ENCODE measurements at places on chromosomes 7 and 10.

DNA sequence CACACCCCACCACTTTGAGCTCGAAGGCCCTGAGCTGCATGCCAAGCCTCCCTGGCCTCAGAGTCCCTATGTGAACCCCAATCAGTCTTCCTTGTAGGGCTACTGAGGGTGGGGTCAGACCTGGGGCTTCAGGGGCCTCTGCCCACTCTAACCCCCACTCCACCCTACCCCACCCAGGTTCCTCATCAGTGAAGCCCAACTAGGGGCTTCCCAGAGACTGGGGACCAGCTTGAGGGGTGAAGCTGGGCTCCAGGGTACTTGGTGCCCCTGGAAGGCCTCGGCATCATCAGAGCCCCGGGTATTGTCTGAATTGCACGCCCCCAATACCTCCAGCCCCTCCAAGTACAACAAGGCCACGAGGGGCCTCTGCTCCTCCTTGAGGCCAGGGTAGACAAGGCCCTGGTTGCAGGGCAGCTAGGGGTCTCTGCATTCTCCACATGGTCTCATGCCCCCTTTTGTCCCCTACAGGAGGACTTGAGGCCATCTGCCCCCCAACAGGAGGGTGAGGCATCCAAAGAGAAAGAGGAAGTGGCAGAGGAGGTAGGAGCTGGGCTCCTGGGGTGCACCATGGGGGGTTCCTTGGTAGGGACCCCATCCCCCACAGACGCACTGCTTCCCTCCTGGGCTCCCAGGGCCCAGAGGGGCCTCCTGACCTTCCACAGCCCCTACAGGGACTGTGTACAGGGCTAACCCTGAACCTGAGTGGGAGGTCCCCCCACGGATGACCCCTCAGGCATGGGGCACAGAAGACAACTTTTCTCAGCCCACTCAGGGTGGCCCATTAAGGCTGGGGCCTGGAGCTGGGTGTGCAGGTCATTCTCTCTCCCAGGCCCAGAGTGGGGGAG lies 4.0 kb downstream of the SNCG start:
- no peak for DNase-seq

DNA sequence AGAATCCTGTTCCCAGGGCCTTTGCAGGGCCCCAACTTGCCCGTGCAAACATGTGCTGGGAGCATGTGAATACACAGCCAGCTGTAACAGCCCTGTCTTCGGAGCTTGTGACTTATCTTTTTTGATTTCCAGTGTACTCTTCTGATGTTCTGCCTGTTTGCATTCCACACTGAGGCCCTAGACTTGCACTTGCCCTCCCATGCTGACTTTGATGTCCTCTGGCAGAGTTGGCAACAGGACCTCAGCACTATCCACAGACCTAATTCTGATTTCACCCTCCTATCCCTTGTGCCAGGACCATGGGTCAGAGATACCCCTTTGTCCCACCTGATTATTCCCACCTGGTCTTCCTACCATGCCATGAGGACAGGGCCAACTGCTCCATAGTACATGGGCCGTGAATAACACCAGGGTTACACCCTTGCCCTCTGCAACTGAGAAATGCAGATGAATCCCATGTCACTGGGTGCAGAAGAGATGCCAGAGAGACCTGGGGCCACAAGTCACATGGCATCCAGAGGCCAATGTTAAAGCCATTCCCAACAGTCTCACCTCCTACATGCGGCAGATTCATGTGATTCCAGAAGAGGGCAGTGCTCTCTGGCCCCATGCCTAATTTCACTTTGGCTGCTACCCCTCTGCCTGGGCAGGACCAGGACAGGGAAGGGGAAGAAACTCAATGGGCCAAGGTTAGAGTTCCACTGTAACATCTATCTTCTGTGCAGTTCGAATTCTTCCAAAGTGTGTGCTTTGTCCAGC lies 43.0 kb downstream of the SCRN1 start:
- no peak for DNase-seq

- DNase-seq = no peak
These were observed 29.4 kb downstream of the WDFY4 start for GRCh38 chr10:48714088-48714487.

- no peak for DNase-seq
These were observed 237.6 kb upstream of the TCERG1L start for GRCh38 chr10:131549116-131549515.

DNA sequence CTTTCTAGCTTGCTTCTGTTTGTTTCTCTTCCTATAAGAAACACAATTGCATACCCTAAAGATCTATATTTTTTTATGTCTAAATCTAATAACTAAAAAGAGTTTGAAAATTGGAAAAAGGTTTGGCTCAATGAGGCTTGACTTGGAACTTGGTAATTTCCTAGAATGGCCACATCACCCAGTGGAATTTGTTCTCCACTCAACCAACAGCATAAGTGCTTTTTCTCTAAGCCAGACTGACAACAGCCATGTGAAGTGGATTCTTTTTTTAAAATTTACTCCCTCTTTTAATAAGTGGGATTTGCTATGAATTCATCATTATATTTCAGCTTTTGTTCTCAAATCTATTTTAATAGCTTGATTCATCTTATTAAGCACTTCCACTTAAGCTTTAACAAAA lies 33.8 kb downstream of the GBF1 start:
- no peak for DNase-seq

- DNase-seq = peak; percentile 27
These were observed 335.4 kb upstream of the MGMT start for GRCh38 chr10:129131457-129132132.

- DNase-seq = no peak
These were observed 192.4 kb downstream of the MAD1L1 start for GRCh38 chr7:2040201-2040892.

- peak; percentile 95 for DNase-seq
These were observed 78.3 kb upstream of the NRP1 start for GRCh38 chr10:33412653-33413361.

DNA sequence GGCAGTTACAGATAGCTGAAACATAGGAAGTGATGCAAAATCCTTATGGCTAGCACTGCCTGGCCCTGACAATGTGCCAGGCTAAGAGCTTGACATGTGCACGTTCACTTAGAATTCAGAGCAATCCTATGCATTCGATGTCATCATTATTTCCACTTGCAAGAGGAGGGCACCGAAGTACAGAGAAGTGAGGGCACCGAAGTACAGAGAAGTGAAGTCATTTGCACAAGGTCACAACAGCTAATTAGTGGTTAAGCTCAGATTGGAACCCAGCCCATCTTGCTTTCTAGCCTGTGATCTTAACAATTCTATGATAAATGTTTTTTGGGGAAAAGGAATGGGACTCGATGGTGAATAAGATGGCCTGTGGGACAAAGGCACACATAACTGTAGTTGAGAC lies 73.4 kb downstream of the ARHGAP22 start:
- no peak for DNase-seq

DNA sequence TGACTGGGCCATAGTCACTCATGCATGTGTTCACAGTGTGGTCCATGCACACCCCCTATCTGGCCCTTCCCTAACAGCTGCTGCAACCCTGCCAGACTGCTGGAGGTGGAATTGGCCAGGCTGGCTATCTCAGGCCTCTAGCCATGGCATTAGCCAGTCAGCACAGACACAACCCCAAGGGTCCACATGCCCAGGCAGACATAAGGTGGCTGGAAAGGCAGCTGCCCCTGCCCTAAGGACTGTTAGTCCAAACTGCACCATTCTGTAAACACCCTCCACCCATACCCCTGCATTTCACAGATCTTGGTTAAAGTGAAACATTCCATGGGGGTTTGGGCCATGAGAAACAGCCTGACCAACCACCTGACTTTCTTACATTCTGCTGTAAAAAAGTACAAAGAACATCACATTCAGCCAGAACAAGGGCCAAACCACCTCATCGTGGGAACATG lies 137.4 kb upstream of the KCNMA1 start:
- peak; percentile 39 for DNase-seq

DNA sequence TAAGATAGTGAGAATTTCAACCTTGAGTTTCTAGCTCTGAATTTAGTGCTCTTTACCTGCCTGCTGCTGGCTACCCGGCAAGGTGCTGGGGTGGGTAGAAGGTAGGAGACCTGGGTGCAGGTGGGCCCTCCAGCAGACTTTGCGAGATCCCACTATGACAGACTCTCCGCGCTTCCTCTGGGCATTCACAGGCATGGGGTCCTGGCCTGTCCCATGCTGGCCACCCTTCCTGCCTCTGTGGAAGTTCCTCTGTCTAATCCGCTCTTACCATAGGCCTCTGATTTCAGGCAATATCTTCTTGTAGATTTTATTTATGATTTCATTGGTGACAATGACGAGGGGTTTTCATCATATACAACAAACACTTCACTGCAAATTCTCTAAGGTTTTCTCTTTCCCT lies 1.2 kb upstream of the WDFY4 start:
- DNase-seq = no peak

GRCh38 chr7:45073031-45073785 lies 15.6 kb downstream of the NACAD start:
- DNase-seq = no peak

GRCh38 chr10:96688789-96689188 lies 31.5 kb downstream of the PIK3AP1 start:
- no peak for DNase-seq

DNA sequence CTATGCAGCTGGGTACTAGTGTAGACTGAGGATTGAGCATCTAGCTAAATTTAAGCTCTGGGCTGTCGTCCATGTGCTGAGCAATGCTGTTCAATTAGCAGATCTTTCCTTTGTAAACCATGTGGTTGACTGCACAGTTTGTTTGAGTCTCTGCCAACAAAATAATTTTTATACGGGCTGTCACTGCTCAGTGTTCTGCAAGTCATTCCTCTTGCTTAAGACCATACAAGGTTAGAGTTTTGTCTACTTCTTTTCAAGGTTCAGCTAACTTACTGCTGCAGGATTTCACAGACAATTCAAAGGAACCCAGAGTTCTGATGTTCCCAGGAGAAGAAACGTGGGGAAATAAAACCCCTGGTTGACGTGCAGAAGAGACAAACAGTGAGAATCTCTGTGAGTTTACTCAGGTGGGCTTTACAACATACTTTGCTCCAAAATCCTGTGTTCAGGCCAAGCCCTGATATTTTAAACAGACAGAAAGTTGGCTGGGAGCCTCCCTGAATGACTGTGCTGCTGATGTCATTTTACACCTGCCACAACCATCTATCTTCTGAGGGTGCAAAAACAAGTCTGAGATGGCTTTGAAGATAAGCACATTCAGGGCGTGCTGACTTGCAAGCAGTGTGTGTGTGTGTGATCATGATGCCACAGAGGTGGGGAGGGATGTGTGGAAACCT lies 177.1 kb upstream of the SVIL start:
- DNase-seq = peak; percentile 95

- DNase-seq = no peak
These were observed 23.0 kb downstream of the VSIR start for GRCh38 chr10:71750124-71750841.

Data from skeletal muscle cell (primary cell).